Neuronal stem cell (in vitro differentiated cells): ENCODE measurements at places on chromosomes 4 and X.

DNA sequence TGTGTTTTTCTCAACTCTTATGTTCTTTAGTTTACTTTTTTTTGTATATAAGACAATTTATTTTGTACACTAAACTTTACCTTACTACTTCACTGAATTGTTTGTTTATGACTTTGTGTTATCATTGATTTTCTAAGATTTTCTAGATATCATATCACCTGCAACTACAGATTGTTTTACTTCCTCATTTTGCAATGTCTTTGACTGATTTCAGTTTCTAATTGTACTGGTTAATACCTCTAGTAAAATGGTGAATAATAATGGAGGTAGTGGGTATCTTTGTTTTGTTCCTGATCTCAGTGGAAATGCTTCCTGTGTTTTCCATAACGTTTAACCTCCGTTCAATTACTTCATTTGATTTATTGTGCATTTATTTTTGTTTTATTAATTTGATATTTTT is 490.2 kb downstream of the TLL1 start:
- DNase-seq = no peak

GRCh38 chr4:3228881-3229280 is 20.1 kb upstream of the MSANTD1 start:
- DNase-seq = no peak

DNA sequence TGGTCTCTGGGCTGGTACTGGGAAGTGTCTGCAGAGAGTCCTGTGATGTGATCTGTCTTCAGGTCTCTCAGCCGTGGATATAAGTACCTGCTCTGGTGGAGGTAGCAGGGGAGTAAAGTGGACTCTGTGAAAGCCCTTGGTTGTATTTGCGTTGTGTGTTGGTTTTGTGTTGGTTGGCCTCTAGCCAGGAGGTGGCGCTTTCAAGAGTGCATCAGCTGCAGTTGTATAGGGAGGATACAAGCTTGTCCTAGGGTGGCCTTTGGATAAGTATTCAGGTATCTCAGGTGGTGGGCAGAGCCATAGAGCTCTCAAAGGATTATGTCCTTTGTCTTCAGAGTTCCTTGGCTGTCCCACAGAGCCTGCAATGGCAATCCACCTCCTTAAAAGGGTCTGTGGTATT is 111.6 kb downstream of the MAGEB17 start:
- no peak for DNase-seq

DNA sequence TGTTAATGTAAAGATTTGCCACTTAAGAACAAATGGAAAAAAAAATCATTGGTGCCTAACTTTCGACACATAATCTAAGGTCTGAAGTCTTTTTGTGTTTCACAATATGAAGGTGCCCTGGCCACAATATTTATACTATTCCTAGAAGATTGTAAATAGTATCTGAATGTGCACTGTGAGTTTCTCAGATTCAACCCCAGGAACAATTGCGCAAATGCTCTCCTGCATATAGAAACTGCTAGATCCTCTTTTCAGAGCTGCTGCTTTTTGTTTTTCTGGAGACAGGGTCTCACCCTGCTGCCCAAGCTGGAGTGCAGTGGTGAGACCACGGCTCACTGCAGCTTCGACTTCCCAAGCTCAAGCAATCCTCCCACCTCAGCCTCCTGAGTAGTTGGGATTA is 480.1 kb upstream of the FTHL17 start:
- no peak for DNase-seq

DNA sequence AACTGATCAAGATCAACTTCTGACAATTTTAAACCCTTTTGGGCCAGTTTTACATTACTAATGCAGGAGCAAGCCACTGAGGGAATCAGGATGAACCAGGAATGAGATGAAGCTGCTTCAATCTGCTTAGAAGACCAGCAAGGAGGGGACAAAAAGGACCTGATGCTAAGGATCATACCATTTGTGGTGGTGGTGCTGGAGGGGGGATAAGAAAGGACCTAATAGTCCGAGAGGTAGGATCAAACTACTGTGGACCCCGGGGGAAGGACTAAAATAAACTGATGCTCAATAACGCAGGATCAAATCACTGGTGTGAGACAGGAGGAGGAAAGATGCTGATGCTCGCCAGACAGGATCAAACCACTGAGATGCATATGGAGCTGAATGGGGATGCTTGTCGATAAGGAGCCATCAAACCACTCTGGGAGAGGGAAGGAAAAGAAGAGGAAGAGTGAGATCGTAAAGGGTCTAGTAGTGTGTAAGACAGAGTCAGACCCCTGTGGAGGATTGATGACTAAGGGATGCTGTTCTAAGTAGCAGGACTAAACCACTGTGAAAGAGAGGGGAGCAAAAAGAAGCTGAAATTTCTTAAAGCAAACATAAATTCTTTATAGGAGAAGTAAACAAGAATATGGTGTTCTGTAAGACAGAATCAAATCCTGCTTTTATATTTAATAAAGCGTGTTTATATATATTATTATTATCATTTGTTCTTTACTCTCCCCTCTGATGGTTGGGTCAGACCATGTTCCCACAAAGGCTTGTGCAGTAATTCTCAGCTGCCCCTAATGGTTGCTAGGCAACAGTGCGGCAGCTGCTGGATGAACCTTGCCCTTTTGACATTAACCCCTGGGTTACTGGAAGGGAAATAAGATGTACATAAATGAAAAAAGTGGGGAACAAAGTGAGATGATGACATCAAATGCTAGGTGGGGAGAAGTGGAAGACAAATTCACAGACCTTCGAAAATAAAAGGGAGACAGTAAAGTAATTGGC is 432.5 kb upstream of the FGF16 start:
- peak; percentile 74 for DNase-seq

DNA sequence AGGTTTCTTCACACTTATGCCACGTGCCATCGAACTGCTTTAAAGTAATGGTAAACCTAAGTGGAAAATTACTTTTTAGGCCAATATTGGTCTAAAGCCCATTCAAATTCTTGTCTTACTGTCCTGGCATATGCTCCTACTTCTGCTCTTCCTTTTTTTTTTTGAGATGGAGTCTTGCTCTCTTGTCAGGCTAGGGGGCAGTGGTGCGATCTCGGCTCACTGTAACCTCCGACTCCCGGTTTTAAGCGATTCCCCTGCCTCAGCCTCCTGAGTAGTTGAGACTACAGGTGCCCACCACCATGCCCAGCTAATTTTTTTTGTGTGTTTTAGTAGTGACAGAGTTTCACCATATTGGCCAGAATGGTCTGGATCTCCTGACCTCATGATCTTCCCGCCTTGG is 129.0 kb upstream of the TECRL start:
- no peak for DNase-seq

DNA sequence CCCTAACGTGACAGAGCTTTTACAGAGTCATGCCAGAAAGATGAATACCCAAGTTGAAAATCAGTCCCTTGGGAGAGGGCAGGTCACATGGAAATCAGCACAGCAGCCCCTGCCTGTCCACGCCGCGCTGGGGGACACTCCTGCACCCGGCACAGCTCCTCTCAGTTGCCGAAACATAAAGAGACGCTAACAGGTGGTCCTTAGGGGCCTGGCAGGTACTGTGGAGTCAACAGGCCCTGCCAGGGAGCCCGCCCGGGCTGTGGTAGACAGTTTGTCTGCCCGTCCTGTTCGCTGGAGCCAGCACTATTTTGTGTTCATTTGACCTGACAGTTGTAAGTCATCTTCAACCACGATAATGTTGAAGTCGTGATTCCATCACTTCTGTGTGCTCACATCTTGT is 30.5 kb downstream of the NELFA start:
- no peak for DNase-seq

- DNase-seq = no peak
Observed at GRCh38 chrX:15206306-15206705, 63.6 kb downstream of the ASB9 start.

- DNase-seq = no peak
Observed at GRCh38 chr4:7886007-7886973, 53.4 kb downstream of the AFAP1 start.

DNA sequence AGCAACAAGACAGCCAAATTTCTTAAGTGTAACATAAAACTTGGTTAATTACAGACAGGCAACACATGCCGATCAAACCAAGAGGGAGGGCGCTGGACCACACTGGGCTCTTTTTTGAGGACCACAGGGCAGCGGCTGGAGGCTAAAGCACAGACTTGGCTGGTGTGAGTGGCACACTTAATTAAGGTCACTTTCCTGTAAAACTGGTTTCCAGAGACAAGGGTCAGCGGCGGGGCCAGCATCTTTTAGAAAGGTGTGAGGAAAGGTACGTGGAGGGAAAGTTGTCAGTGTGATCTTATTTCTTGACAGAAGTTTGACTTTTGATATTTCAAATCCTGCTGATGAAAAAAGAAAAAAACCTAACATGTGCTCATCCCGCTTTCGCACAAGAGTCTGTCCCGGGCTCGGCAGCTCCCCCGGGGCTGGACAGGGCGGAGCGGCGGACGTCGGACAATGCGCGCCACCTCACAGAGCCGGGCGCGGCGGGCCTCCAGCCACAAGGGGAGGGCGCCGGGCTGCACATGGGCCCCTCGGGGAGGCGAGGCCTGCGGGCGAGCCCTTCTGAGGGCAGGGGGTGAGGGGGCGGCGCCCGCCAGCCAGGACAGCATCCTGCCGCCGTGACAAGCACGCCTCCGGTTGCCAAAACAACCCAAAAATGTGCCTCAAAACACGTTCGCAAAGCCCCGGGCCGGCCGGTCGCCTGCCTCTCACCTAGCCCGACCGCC is 660 bp upstream of the HSPA4L start:
- peak; percentile 12 for DNase-seq

DNA sequence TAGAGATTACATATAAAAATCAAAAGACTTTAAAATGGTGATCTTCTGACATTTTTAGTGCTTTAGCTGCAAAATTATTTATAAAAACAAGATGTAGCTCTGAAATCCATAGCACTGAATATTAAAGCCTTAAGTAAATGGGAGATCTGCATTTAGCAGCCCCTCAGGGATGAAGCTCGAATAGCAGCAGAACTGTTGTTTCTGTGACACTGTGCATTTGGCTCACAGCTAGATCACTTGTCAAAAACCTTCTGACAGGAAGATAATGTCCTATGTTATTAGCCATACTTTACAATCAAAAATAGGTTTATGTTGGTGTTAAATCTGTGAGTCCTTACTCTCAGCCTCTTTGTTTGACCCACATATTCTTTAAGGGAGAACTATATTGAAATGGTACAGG is 14.1 kb upstream of the PYURF start:
- DNase-seq = no peak
